Gastrocnemius medialis (tissue), 4 donors: ENCODE measurements at places on chromosomes 4 and X.

GRCh38 chrX:119015407-119016237 is 41.2 kb downstream of the LONRF3 start:
- no peak for DNase-seq

GRCh38 chrX:107826238-107827029 is 768 bp downstream of the MID2 start:
- DNase-seq, result peak; percentile 2

GRCh38 chrX:42585842-42586621 is 191.9 kb downstream of the PPP1R2C start:
- no peak for DNase-seq

GRCh38 chr4:39855909-39856512 is 121.7 kb downstream of the PDS5A start:
- no peak for DNase-seq

- DNase-seq, result no peak
These were observed 82.9 kb downstream of the RTL5 start for GRCh38 chrX:72048510-72049455.

GRCh38 chr4:158670975-158671664 is 567 bp downstream of the C4orf46 start:
- DNase-seq, result peak; percentile 30

DNA sequence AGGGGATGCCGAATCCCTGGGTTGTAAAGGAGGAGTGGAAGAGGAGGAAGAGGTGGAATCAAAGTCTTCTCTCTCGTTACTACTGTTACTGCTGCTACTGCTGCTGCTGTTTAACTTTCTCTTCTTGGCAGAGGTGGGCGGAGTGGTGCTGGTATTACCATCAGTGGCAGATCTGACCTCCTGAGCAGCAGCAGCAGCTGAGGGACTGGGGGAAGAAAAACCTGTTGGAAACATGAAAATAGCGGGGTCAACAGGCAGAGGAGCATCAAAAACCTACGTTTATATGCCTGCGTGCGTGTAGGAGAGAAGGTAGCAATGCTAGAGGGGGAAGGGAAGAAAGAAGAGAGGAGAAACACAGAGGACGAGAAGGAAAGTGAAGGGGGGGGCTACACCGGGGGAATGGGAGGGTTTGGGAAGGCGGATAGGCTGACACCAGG is 339 bp downstream of the CUL4B start:
- no peak for DNase-seq

- no peak for DNase-seq
These were observed 25.4 kb upstream of the PPP1R2C start for GRCh38 chrX:42803320-42803719.
